ENCODE measurements at places on chromosomes 1 and 21.

DNA sequence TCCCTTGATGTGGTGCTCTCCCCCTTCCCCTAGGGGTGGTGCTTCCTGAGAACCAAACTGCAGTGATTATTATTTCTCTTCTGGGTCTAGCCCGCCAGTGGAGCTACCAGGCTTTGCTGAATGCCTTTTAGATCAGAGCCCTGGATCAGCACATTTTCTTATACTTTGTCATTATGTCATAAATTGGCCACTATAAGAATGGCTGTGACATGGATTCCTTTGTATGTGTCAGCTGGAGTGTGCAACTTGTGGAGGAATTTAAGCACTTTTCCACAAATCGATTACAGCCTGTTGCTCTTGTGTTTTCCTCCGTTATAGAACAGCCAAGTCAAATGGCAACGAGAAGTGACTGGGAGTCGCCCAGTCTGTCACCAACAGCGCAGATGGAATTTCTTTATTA lies 273.3 kb downstream of the DUSP10 start:
- no peak for DNase-seq

GRCh38 chr1:51222136-51222787 lies 13.8 kb upstream of the RNF11 start:
- no peak for DNase-seq

DNA sequence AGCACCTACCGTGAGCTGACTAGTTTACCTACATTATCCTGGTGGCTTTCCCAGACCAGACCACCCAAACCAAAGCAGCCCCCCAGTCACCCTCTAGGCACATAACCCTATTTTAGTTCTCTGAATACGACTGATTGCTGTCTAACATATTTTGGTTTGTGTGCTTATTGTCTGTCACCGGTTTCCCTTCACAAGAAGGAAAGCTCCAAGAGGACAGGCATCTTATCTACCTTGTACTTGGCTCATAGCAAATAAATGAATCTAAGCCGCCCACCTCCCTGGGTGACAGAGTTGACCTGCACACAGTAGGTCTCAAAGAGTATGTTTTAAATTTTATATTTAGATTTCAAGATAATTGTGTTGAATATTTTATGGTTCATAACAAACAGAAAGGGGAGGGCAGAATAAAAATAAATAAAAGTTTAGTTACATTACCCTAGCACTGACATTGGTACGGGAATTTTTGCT lies 904 bp upstream of the PRDX6 start:
- no peak for DNase-seq

DNA sequence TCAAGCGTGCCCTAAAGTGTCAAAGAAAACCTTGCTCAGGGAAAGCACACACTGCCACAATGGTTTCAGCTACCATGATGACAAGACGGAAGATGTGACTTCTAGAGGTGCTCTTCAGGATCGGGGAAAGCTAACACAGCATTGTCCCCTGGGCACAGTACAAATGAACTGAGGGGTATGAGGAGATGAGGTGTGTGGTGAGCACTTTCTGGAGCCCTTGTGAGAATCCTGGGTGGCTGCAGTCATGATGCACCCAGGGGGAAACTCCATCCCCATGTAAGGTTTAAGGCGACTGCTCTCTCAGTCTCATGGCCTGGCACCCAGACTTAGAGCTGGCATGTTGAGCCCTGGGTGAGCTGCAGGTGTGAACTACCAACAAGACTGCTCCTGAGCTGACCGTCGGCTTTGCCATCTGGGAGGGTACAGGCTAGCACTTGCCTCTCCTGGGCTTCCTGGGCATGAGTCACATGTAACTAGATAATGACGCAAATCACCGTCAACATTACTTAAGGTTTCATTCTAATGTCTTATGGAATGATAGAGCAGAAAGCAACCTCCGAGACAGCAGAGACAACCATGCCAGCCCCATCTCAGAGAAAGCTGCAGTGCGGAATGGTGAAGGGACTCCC lies 144.6 kb downstream of the CLIC6 start:
- no peak for DNase-seq

DNA sequence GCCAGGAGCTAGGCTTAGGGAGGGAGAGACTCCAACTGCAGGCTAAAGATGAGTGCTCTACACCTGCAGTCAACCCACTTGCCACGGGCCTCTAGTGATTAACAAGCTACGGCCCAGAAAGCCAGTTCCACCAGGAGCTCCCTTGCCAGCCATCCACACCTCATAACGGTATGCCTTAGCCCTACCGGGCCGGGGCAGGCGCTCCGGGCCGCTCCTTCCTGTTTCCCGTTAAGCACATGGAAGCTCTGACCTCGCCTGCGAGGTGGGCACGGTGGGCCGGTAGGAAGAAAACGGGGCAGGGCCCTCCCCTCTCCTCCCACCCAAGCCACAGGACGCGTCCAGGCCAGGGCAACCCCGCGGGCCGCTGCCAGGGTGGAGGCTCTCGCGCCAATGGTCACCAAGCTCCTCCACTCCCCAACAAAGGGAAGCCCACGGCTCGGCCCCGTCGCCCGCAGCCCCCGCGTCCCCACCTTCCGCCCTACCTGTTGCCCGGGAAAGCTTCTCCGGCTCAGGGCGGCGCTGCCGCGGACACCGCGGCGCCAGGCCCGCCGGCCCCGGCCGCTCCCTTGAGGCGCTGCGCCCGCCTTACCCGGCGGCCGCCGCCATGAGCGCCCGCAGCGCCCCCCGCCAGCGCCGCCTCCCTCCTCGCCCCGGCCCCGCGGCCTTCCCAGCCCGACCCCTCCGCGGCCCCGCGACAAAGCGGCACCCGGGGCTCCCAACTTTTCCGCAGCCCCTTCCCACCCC lies 627 bp downstream of the CERS2 start:
- DNase-seq = no peak

DNA sequence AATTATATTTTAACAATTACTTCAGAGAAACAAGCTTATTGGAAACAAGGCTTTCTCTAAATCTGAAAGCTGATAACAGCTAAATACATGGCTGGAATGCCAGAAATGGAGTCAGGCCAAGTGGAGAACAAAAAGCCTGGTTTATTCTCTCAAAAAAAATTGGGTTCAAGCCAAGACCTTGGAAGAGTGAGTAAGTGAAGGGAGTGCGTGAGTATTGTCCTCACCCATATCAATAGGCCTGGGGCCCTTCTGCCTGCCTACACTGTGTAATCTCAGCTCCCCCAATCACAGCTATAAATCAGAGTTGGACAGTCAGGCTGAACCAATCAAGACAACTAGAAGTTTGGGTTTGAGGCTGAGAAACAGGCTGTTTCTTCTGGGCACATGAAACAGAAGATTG lies 7.4 kb downstream of the KYAT3 start:
- no peak for DNase-seq

GRCh38 chr21:43981871-43982210 lies 30.3 kb upstream of the TRAPPC10 start:
- DNase-seq = no peak

- DNase-seq = no peak
These were observed 126.2 kb upstream of the LRRC7 start for GRCh38 chr1:69441496-69441895.

- no peak for DNase-seq
These were observed 918.0 kb downstream of the LTN1 start for GRCh38 chr21:28074676-28075075.

GRCh38 chr1:41878911-41879310 lies 39.8 kb downstream of the HIVEP3 start:
- no peak for DNase-seq

DNA sequence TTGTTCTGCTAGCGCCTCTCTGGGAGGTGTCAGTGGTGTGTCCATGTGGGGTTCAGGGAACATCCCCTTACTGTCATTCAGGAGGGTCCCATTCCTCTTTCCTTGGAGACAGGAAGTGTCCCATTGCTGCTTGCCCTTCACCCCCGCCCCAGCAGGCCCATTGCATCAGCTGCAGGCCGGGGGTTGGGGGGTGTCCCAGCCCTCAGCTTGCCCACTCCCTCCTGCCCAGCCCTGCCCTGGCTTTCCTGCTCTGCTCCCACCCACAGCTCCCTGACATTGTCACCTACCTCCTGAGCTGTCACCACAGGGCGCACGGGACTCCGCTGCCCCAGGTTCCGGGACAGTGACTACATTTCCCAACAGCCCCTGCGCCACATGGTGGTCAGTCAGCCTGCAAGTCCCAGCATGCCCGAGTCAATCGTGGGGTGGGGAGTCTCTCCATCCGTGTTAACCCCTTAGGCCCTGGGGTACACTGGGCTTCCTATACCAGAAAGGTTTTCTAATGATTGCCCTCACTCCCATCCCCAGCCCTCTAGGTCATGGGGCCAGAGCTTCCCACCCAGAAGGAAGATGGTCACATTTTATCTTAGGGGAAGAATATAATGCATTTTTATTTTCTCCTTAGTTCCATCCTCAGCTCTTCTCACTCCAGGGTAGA lies at the start of gene INPP5B:
INPP5B (minus strand) TSS at position 351 of the 658 bp plus-strand sequence. CDS start 745 bp downstream, outside the sequence.
- peak; percentile 57 for DNase-seq

- no peak for DNase-seq
These were observed 72.0 kb downstream of the RPS6KC1 start for GRCh38 chr1:213123087-213123486.

DNA sequence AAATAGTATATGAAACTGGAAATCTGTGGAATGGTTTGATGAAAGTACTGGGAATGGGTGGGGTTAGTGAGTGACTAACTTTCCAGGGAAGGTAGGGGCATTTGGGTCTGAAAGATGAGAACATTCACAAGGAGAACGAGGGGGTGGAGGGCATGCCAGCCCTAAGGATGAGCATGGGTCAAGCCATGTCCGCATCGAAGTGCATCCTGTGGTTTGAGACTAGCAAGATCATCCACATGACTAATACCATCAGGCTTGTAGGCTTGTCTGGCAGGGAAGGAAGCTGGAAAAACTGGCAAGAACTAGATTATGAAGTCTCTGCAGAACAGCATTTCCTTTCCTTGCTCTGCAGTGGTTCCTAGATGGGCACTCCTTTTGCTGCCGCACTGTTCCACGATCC lies 70.4 kb upstream of the UBE2U start:
- peak; percentile 97 for DNase-seq

- no peak for DNase-seq
These were observed 33.4 kb upstream of the TENT5B start for GRCh38 chr1:27045973-27046558.

GRCh38 chr1:23868557-23869016 lies 497 bp upstream of the FUCA1 start:
- no peak for DNase-seq

- no peak for DNase-seq
These were observed 1.7 kb upstream of the GJB5 start for GRCh38 chr1:34753163-34753562.

DNA sequence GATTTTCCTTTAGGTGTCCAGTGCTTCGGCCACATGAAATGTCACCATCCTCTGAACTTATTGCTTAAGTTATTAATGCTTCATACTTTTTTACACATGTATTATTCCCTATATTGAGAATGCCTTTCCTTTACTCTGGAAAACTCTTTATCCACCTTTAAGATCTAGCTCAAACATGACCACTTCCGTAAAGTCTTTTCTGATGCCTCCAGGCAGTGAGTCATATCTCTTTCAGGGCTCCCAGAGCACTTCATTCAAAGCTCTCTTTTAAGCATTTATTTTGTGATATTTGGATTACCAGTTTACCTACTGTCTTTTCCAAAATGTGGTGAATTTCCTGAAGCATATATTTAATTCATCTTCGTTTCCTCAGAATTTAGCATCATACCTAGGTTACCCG lies 178.9 kb downstream of the HS2ST1 start:
- DNase-seq = no peak

All from kidney epithelial cell (primary cell).